ENCODE measurements at places on chromosomes 1 and 21. TPM values are rescaled to one million over a fixed set of nuclear protein-coding genes. Genes with fewer than 3 reads are reported as not detected.
A peak's percentile ranks its signal among the peaks of the same experiment; 100 is the strongest.

Gene NEXN
- 0.60 TPM for total RNA-seq

Gene TTC39A
- 0.41 TPM for total RNA-seq

Gene PTGFRN
- total RNA-seq: 19.1 TPM

Gene CITED4
- 4.2 TPM for total RNA-seq

Gene GUCA2B
- not detected for total RNA-seq

Gene SH2D1B
- 1.0 TPM for total RNA-seq

GRCh38 chr1:26949926-26950319 is 10.3 kb downstream of the KDF1 start:
- H3K4me1 ChIP-seq: no peaks in the 10 kb centered on the region
- no peak overlapping the region for H3K27ac ChIP-seq
- DNase-seq: no peak
- H3K27me3 ChIP-seq: peaks cover 2% of the 10 kb centered on the region

DNA sequence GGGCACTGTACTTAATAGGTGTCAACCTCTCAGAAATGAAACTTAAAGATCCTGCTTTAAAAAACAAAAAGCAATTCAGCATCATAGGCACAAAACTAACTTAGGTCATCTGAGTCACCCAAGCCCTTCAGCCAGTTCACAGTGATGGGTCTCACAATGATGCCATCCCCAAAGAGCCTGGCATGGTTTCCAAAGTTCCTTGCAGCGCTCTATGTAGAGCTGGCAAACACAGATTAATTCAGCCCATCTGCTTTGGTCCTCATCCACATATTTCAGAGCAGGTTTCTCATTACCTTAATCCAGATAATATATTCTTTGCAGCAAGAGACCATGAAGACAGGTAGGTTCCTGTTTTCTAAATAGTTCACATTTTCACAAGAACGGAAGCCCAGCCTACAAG is 14.6 kb upstream of the PLA2G2C start:
- no peaks in the 10 kb centered on the region for H3K36me3 ChIP-seq
- H3K27ac ChIP-seq: no peak overlapping the region
- no peaks in the 10 kb centered on the region for H3K4me1 ChIP-seq
- H3K27me3 ChIP-seq: peaks cover 32% of the 10 kb centered on the region
- no peak for DNase-seq

GRCh38 chr1:81170721-81171120 is 630.0 kb upstream of the ADGRL2 start:
- no peaks in the 10 kb centered on the region for H3K27me3 ChIP-seq
- no peaks in the 10 kb centered on the region for H3K4me1 ChIP-seq
- no peak overlapping the region for H3K4me3 ChIP-seq
- H3K27ac ChIP-seq: no peak overlapping the region

DNA sequence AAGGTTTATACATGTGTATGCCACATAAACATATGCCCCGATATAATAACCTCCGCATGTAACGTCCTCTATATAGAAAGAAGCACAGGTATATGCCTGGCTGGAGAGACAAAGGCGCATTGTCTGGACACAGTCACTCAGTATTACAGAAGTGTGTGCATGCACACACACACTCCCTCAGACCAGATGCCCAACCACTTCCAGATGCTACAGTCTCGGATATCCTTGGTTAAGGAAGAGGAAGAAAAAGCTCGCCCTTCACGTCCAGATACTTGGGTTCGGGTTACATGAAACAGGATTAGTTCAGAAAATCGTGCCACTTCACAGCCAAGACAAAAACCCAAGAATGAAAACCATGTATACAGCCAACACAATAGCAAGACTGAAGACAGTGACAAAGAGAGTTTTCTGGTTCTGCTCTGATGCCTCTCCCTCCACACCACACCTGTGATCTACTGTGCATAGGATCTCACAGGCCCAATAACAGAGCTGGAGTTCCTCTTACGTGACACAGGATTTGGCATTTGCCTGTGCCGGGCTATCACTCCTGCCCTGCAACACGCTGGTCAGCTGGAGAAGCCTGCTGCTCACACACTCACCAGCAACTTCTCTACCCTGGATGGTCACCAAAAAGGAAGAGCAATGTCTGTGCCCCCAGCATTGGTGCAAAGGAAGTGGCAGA is 75.0 kb downstream of the SSBP3 start:
- H3K4me3 ChIP-seq: no peak overlapping the region
- peaks cover 5% of the 10 kb centered on the region for H3K36me3 ChIP-seq
- peaks cover 1% of the 10 kb centered on the region for H3K4me1 ChIP-seq
- no peak overlapping the region for H3K27ac ChIP-seq
- H3K27me3 ChIP-seq: no peaks in the 10 kb centered on the region
- no peak for DNase-seq

DNA sequence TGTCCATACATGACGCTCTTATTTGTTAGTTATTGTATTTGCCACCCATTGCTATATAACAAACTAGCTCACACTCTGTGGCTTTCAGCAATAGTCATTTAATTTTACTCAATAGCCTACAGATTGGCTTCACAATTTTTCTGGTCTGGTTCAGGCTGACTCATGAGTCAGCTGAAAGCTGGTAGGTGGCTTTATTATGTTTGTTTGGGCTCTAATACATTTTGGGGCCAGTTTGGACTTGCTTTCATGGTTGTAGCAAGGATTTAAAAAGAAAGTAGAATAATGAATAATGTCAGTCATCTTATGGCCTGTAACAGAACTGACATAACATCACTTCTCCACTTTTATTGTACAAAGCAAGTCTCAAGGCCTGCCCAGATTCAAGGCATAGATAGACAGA is 338.7 kb downstream of the LRRIQ3 start:
- no peak for DNase-seq
- H3K4me3 ChIP-seq: no peak overlapping the region
- no peaks in the 10 kb centered on the region for H3K27me3 ChIP-seq
- H3K27ac ChIP-seq: no peak overlapping the region
- H3K4me1 ChIP-seq: no peaks in the 10 kb centered on the region
- no peaks in the 10 kb centered on the region for H3K36me3 ChIP-seq

DNA sequence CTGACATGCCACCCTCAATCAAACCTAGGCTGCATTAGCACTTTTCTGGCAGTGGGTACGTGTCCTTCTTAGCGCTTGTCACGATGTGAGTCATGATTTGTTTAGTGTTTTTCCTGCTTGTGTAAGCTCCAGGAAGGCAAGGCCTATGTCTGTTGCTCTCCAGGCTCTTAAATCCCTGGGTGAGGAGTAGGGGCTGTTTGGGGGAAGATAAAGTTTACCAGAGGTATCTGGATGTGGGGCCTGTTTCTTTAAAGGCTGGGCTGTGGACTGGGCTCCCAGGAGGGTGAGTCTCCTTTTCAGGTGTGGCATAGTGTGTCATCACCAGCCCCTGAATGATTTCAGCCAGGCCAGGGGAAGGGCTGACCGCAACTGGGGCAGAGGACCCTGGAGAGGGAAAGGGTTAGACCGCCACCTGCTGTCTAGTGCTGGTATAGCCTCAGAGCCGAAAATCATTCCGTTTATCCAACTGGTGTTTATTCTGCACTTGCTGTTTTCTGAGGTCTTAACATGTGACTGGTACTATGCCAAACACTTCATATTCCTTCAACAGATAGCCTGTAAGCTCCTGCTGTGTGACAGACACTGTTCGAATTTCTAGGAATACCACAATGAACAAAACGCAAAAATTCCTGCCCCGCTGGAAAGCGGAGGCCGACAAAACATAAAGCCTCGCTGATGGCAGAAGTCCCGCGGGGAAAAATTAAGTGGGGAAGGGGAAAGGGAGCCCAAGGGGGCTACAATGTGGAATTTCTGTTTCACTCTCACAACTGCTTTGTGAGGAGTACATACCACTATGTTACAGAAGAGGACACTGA is 9.7 kb downstream of the SERINC2 start:
- H3K4me3 ChIP-seq: no peak overlapping the region
- H3K4me1 ChIP-seq: peaks cover 8% of the 10 kb centered on the region
- DNase-seq: peak; percentile 46
- H3K36me3 ChIP-seq: no peaks in the 10 kb centered on the region

Data from activated T-helper 2 cell treated with anti-CD3 and anti-CD28 coated beads, Interferon-gamma antibody, Interleukin-2, Interleukin-4, amounts not matched to agents 10 μg/mL and 5 μg/mL and 100 μg/mL, durations not matched to agents 14 hours and 24 hours and 36 hours (primary cell).